ENCODE measurements at places on chromosomes 6 and 20. TPM values are rescaled to one million over a fixed set of nuclear protein-coding genes. Genes with fewer than 3 reads are reported as not detected.

GRCh38 chr6:143368426-143368825, 82.1 kb downstream of the ADAT2 start:
- DNase-seq, result no peak

DNA sequence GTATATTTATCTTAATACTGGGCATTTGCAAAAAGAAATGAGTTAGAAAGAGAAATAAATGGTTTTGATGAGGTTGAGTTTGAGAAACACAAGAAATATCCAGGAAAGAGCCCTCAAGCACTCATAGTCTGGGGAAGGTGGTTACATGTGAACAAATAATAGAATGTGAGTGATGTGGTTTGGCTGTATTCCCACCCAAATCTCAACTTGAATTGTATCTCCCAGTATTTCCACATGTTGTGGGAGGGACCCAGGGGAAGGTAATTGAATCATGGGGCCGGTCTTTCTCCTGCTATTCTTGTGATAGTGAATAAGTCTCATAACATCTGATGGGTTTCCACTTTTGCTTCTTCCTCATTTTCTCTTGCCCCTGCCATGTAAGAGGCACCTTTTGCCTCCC, 334.1 kb downstream of the COL12A1 start:
- no peak for DNase-seq

GRCh38 chr6:36204068-36204753, 7.7 kb downstream of the BRPF3 start:
- DNase-seq, result no peak

AGER gene
- total RNA-seq, result 1.9 TPM
